ENCODE measurements at places on chromosomes 2 and 18.

- DNase-seq, result no peak
These were observed 185.9 kb upstream of the FOSL2 start for GRCh38 chr2:28206762-28207161.

DNA sequence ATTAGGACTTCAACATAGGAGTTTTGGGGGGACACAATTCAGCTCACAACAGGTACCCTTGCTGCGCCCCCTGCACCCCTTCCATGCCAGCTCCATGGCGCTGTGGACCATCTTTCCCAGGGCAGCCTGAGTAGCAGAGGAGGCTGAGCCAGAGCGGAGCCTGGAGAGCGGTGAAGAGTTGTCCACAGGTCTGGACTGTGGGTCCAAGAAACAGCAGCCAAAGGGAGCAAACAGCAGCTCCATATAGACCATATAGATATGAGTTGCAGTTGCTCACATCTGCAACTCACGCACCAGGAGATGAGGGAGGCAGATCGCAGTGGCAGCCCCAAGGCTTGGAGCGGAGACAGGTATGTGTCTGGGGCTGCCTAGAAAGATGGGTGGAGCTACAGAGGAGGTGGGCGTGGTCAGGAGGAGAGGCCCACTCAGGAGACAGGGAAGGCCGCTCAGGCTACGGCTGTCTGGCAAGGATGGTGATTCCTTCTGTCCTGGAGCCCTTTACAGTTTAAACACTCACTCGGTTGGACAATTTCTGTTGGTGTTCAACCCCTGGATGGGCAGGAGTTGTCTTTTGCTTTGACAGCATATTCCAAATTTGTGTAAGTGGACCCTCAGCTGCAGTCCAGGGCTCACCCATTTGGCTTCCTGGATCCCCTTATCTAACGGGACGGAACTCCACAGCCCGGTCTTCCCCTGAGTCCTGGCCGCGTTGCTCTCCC is 155.1 kb downstream of the LPIN1 start:
- no peak for DNase-seq

DNA sequence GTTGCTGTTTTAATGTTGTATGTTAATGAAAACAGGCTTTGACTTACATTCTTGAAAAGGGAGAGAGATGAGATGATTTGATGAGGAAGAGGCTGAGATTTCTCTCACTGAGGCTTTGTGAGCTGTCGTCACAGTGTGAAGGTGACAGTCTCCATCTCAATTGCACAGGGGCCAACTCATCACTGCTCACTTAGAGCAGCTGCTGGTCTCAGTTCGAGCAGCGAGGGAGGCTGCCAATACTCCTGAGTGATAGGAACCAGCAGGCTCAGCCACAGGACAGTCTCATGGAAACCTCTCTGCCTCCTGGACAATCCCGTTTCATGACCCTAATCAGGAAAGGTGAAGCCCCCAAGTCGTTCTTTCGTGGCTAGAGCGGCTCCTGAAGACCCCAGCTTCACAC is 170.7 kb upstream of the SOX11 start:
- no peak for DNase-seq

GRCh38 chr2:238816291-238816690 is 31.6 kb upstream of the TWIST2 start:
- DNase-seq, result no peak

- DNase-seq, result no peak
These were observed 172.0 kb downstream of the INHBB start for GRCh38 chr2:120517751-120518469.

DNA sequence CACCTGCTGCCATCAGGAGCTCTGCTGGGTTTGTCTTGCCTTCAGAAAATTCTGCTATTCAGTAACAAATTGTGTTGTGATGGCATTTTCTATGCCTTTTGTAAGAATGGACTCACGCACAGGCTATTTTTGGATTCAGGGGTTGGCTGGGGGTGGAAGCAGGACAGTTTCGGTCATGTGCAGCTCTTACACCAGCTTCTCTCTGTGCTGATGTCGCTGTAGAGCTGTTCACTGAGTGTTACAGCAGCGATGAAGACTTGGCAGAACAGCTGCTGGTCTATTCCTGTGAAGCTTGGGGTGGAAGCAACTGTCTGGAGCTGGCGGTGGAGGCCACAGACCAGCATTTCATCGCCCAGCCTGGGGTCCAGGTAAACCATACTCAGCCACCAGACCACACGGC is 49.2 kb downstream of the TRPM8 start:
- DNase-seq, result no peak

DNA sequence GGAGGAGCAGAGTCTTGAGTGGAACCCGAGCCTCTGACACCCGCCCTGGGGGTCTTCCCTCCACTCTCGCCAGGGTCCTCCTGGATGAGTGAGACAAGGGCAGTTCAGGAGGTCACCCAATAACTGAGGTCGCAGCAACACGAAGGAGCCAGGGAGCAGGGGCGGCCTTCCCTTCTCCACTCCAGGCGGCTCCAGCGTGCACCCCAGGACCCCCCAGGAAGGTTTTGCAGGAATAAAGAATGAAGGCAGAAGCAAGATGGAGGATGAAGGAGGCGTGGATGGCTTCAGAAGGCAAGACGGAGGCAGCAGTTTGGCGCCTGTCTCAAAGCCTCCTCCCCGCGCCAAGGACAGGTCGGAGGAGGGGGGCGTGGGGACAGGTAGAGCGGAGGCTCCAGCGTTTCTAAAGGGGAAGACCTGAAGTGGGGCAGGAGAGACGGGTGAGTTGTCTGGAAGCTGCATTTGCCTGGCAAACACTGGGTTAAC is 579 bp upstream of the ITM2C start:
- DNase-seq, result no peak

GRCh38 chr18:47779381-47779780 is 151.1 kb downstream of the SMAD2 start:
- no peak for DNase-seq

- DNase-seq, result no peak
These were observed 394.2 kb downstream of the IRS1 start for GRCh38 chr2:226405465-226405864.

GRCh38 chr2:25490217-25490616 is 148.5 kb upstream of the DNMT3A start:
- DNase-seq, result no peak

- DNase-seq, result no peak
These were observed 70.8 kb downstream of the EPHA4 start for GRCh38 chr2:221501210-221501882.

GRCh38 chr2:9554921-9555296 is 721 bp downstream of the ADAM17 start:
- DNase-seq, result peak; percentile 43

GRCh38 chr2:226585130-226585561 is 214.5 kb downstream of the IRS1 start:
- DNase-seq, result no peak

Measured in CD4-positive, alpha-beta T cell treated with Interleukin-4 for 1 hour (primary cell).